NCI-H1417 treated with DMSO at 0.1 percent for 48 hours (cell line): ENCODE measurements at places on chromosomes 2 and 18.

DNA sequence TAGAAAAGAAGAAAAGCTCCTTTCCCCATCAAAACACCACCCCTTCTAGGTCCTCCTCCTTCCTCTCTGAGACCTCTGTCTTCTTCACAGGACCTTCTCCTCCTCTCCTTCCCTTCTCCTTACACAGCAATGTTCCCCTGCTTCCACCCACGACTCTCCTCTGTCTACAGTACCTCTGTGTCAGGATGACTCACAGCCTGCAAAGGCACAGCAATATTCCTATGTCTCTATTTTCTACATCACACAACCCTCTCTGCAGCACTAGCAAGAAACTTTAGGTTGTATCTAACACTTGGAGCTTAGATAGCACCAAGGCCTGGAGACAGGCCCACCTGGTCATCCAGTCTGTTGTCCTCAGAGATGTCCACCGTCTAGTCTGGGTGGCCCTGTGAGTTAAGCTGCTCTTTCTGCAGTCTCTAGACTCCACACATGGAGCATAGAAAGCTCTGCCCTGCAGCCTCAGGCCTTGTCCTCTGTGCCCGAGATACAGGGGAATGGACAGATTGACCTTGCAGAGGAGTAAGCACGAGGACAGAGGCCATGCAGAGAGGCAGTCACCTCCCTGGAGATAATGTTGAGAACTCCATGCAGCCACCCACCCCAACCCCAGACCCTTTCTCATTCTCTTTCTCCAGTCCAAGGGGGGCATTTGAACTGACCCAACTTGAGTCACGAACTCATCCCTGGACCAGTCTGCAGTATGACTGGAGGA lies 212.0 kb downstream of the TNS1 start:
- DNase-seq, result no peak

- DNase-seq, result no peak
These were observed 1.1 kb downstream of the HPCAL1 start for GRCh38 chr2:10303694-10304378.

DNA sequence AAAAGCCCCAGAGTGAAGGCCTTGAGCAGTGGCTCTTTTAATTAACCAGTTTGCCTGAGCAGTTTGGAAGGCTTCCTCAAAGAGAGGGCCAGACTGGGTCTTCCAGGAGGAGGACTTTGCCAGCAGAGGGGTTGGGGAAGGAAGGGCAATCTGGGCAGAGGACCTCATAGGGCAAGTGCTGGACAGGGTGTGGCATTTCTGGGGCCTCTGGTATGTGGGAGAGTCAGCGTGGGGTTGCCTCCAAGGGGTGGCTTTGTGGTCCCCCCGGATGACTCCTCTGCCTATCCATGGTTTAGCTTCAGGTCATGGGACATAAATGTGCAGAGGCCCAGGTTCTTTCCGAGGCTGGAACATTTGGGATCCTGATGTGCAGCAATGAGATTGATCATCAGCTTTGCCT lies 12.6 kb downstream of the GLI2 start:
- DNase-seq, result no peak

GRCh38 chr2:40353231-40353630 lies 98.7 kb downstream of the SLC8A1 start:
- DNase-seq, result no peak

DNA sequence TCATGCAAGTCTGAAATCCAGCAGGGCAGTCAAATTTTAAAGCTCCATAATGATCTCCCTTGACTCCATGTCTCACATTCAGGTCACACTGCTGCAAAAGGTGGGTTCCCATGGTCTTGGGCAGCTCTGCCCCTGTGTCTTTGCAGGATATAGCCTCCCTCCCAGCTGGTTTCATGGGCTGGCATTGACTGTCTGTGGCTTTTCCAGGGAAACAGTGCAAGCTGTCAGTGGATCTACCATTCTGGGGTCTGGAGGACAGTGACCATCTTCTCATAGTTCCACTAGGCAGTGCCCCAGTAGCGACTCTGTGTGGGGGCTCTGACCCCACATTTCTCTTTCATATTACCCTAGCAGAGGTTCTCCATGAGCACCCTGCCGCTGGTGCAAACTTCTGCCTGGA lies 220.6 kb upstream of the COPS8 start:
- no peak for DNase-seq

- no peak for DNase-seq
These were observed 28.0 kb downstream of the ZNF519 start for GRCh38 chr18:14104201-14104600.

DNA sequence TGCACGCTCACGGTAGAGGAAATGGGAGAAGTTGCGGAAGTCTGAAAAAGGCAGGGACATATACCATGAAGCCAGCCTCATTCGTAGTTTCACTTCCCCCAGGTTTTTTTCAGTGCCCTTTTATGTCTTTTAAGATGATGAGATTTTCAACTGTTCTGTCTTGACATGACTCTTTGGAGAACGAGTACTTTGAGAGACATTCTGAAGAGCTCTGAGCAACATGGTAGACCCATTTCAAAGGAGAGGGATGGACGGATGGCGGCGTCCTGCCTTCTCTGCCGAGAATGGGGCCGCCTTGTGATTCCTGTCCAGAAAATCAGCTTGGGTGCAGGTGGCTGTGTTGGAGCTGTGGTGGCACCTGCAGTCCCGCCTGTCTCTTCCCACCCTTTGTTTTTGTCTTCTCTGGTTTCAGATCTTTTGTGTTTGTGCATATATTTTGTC lies 41.7 kb downstream of the SH3BP4 start:
- DNase-seq, result no peak

DNA sequence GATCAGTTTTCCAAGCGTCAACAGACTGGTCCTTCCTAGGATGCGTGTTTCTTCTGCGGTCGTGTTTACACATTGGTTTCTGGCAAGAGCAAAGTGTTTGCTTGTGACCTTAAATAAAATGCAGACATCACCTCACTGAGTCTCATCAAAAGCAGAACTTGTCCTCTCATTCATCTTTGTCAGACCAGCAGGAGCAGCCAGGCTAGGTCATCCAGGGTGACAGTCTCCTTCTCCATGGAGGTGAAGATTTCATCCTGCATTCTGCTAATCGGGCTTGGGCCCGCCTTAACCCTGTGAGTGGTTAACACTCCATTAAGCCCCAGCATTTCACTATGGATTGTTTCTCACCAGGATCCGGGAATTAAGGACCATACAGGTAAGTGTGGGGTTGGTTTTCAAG lies 64.2 kb upstream of the PID1 start:
- DNase-seq, result no peak

DNA sequence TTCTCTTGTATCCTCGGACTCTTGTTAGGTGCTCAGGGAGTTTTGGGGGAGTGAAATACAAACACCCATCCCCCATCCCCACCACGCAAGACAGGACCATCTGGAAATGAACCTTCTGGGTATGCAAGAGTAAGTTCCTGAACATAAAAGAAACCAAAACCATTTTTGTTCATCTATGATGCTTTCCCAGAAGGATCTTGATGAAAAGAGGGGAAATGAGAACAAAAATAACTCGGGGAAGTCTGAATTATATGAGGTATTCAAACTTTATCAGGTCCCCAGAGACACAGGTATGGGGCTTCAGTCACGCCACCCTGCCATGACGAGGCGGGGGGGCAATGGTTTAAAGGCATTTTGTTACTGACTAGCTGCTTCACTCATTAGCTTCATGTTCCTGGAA lies 68.6 kb upstream of the DNMT3A start:
- DNase-seq, result no peak

- no peak for DNase-seq
These were observed 450.8 kb downstream of the EIPR1 start for GRCh38 chr2:2926858-2927175.

GRCh38 chr2:43438342-43438741 lies 157.5 kb downstream of the THADA start:
- no peak for DNase-seq

GRCh38 chr18:50128506-50129271 lies 66.3 kb downstream of the MYO5B start:
- peak; percentile 46 for DNase-seq

GRCh38 chr2:63600881-63601460 lies 12.2 kb downstream of the MDH1 start:
- DNase-seq, result no peak

GRCh38 chr2:198326431-198326830 lies 522.0 kb downstream of the PLCL1 start:
- DNase-seq, result no peak

DNA sequence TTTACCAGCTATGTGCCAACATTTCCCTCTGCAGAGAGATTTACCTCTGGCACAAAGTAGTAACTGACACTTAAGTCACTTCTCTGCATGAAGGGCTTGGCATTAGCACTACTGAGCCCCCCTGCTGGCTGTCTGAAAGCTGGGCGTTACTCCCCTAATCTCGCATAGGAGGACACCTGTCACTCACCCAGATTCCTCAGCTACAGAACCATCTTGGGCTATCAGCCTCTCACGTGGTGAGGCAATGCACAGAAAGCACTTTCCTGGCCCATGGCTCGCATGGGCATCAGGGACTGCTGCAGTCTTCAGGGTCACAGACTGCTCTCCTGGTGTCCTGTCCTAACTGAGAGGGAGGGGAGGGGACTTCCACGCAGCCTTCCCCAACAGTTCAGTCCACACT lies 12.0 kb downstream of the SERPINE2 start:
- DNase-seq, result no peak

DNA sequence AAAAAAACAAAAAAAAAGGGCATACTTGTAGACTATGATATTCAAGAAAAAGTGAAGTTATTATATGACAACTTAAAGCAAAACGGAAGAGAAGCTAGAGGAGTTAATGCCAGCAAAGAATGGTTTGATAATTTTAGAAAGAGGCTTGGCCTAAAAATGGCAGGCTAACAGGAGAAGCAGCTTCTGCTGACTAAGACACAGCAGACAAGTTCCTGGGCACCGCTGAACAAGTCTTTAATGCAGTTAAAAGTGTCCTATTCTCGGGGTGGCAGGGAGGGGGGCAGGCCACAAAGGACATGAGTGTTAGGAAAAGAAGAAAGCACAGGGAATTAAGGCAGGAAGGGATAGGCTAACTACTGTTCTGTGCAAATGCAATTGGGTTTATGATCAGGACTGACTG lies 50.3 kb upstream of the GAREM2 start:
- no peak for DNase-seq

GRCh38 chr18:11668441-11669169 lies 20.5 kb upstream of the GNAL start:
- no peak for DNase-seq

- no peak for DNase-seq
These were observed 285.7 kb downstream of the TCF4 start for GRCh38 chr18:55302167-55302833.

DNA sequence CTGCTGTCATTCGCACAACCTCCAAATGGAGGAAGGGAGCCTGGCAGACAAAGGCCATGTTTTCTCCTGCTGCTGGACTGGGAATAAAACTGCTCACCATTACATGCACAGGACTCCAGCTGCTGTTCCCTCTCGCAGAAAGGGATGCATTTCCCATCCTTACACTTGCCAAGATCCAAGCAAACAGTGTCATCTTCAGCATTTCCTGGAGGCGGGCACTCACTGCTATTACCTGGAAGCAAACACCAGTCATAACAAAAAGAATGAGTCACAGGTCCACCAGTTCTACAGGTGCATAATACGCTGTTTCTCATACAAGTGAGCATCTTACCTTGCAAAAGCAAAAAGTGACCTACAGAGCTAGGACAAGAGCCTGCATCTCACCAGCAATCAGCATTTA lies 22.7 kb downstream of the IAH1 start:
- no peak for DNase-seq
